NCI-H2081 (cell line): ENCODE measurements at places on chromosomes 12 and 14.

- DNase-seq, result no peak
Observed at GRCh38 chr12:54561164-54561563, 11.8 kb downstream of the PDE1B start.

DNA sequence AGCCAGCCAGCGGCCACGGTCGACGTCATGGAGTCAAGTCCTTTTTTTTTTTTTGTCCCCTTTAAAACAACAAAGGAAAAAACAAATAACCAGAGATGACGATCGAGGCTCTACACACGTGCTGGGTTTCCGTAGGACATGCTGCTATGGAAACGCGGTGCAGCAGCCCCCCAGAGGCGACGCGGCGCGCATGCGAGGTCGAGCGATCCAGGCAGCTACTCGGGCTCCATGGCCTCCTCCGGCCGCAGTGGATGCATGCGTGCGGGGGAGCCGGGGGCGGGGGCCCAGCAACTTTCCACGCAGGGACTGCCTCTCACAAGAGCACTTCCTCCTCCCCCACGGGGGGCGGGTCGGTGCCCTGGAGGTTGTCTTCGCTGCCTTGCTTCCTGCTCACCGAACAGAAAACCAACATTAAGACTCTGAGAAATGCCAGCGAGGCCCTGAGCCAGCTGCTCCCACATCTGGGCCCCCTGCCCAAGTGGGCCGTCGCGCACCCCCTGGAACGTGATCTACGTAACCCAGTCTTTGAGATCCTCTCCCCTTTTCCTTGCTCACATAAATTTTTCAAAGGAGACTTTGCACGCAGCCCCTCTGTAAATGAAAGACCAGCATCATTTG is 30.7 kb downstream of the P2RX4 start:
- DNase-seq, result no peak

DNA sequence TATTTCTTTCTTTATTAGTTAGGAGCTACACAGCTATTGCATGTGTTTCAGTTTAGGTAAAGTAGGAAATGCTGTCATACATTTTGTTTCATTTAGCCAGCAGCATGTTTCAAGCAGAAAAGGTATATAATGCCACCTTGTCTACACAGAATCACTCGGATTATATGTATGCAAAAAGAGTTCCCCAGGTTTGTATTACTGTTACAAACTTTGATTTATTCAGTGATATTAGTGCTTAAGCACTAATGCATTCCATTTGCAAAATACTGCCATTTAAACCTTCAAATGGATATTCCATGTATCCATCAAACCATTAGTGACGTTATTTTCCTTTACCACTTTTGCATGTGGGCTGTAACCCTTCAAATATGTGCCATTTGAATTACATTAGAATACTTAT is 564.0 kb downstream of the RPL10L start:
- no peak for DNase-seq

DNA sequence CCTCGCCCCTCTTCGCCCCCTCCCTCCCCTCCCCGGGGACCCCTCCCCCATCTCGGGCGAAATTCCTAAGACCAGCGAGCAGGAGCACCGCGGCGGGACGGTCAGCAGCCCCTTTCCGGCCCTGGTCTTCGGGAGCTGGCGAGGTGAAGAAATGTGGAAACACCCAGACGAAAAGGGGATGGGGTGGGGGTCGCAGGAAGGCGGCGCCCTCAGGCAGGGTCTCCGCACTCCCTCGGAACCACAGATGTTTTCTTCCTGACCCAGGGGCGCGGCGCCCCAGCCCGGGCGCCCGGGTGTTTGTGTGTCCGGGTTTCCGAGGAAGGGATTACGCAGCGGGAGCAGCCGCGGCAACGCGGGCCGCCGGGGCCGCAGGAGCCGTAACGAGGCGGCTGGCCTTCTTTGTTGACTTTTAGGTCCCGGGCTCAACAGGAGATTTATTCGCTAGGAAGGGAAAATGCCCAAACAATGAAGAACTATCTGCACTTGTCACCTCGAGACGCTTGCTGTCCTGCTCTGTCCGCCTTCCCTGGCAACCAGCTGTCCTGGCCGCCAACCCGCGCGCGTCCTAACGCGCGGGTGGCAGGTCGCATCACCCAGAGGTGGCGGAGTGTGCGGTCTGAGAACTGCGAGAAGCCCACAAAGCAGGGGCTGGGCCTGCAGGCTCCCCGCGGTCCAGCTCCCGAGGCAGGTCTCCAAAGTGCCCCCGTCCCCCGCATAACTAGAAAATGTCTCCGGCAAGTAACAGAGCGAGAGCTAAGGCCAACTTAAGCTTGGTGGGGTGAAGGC is 7.0 kb downstream of the FOXA1 start:
- peak; percentile 55 for DNase-seq

- no peak for DNase-seq
Observed at GRCh38 chr14:35416108-35416750, 11.7 kb upstream of the NFKBIA start.

DNA sequence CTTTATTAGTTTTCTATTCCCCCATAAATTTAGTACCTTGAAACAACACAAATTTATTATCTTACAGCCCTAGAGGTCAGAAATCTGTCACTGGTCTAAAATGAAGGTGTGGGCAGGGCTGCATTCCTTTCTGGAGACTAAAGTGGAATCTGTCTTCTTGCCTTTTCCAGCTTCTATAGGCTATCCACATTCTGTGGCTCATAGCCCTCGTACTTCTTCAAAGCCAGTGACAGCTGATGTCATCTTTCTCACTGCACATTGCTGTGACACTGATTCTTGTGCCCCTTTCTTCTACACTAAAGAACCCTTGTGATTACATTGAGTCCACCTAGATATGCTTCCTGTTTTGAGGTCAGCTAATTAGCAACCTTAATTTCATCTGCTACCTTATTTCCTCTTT is 23.2 kb upstream of the DCN start:
- DNase-seq, result no peak

- DNase-seq, result no peak
Observed at GRCh38 chr12:59859171-59859510, 263.3 kb downstream of the SLC16A7 start.

DNA sequence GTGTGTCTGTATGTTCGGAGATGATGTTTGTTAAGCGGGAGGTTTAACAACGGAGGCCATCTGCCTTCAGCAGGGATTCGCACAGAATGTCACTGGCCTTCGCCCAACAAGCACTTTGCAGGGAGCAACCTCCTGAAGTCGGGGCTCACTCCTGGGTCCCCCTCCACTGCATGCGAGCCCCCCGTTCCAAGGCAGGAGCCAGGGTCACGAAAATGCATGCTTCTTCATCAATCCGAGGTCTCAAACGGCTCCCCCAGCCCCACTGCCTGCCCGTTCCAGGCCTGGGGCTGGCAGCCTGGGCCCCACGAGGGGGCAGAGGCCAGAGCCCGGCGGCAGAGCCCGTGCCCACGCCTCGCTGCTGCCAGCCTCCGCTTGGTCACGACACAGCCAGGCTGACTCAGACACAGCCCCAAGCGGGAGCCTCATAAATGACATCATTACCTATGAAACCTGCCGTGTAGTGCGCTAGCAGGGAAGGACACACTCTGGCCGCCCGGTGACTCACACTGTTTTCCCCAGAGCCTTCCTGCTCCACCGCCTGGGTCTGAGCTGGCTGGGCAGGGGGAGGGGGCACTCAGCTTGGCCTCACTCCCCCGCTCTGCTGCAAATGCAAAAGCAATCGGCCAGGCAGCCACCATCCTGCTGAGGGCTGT is 169.5 kb upstream of the RTL1 start:
- peak; percentile 37 for DNase-seq

- DNase-seq, result no peak
Observed at GRCh38 chr14:54627219-54627539, 60.3 kb downstream of the SAMD4A start.

- no peak for DNase-seq
Observed at GRCh38 chr12:99910342-99910741, 74.4 kb downstream of the ANKS1B start.

GRCh38 chr12:24595652-24596235 is 353.2 kb downstream of the BCAT1 start:
- peak; percentile 1 for DNase-seq

DNA sequence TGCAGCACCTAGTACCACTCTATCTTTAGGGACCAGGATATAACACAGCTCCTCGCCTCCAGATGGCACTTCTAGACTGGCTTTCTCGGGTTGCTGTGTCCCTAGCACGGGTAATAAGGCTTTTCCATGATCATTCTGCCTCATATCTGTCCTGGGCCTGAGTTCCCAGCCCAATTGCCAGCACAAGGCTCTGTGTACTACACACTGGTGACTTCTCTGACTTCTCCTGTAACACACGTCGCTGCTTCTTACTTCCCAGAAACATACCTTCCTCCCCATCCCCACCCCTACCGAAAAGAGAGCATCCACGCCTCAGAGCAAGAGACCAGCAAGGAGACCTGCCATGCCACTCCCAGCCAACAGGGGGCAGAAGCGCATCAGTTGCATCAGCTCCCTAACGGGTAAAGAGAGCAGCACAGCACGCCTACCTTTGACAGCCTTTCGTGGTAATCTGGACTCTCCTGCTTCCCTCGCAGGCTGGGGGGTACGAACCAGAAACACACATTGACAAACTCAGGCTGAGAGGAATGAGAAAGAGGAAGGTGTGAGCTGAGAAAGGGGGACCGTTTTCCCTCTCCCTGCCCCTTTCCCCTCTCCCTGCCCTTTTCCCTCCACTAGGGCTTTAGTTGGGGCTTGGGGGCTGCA is 21.2 kb upstream of the ZNF740 start:
- DNase-seq, result peak; percentile 81

GRCh38 chr12:32309811-32310736 is 89.3 kb upstream of the FGD4 start:
- peak; percentile 22 for DNase-seq

DNA sequence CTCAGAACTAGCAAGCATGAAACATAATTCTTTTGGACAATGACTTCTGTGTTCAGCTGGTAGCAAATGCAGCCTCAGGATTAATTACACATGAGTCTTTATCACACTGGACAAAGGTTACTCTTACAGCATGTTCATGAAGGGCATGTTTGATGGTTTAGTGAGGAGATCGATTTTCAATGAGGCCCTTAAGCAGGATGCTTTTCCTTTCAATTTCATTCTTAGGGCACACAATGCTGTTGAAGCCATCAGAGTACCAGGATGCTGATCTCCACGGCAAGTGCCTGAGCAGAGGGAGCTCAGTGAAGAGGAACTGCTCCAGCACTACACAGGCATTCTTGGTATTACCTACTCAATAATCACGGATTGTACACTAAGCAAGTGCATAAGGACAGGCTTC is 542.0 kb downstream of the SNAPC1 start:
- no peak for DNase-seq

DNA sequence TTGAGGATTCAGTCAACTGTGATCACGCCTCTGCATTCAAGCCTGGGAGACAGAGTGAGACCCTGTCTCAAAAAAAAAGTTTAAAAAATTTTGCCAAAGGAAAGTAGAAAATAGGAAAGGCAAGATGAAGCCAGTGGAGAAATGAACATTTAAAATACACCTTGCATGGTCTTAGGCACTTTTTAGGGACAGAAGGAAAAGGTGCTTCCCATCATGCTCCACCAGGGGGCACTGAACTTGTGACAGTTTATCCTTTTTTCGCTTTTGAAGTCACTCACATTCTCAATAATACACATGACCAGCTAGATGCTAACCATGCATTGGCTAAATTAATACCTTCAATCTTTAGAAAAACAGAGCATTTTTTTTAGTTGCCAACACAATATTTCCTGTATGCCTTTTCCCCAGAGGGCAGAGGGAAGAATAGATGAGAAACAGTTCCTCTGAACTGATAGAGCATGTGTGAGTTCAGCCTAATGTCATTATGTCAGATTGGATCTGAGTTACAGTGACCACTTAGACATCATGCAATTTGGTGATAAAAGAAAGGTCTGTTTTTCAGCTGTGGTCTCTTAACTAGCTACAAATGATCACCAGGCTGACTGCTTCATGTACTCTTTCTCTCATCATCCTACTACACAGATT is 221.8 kb upstream of the SSTR1 start:
- DNase-seq, result peak; percentile 30

DNA sequence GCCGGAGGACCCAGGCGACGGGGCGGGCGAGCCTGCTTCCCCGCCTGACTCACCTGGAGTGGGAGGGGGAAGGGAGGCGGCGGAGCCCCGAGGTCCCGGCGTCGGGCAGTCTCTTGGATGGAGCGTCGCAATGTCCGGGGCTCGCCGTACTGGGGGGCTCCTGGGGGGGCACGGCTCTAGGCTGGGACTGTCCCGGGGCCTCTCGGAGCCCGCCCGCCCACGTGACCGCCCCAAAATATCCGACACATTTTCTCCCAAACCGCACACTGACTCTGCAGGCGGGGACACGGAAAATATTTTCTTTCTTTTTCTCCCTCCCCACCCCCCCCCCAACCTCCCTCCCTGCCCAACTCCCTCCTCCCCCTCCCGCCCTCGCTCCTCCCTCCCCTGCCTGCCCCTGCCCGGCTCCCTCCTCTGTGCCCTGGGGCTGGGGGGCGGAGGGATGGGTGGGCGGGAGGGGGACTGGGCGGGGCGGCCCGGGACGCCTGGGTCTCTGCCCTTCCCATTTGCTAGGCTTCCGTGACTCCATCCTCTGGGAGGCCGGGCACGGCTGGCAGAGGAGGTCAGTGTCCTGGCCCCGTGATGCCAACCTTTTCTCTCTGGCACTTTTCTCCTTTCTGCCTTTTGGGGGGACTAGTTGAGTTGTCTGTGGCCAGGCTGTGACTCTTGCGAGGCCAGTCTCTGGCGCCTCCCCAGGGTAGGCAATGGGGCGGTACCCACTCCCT is at the start of gene RARG:
TSS of gene RARG (minus strand) at position 289 of the 725 bp plus-strand sequence. CDS start 4,664 bp downstream, outside the sequence.
- no peak for DNase-seq

- DNase-seq, result no peak
Observed at GRCh38 chr14:96092936-96093335, 53.8 kb downstream of the C14orf132 start.

GRCh38 chr14:33689680-33690079 is 261.2 kb downstream of the EGLN3 start:
- no peak for DNase-seq

DNA sequence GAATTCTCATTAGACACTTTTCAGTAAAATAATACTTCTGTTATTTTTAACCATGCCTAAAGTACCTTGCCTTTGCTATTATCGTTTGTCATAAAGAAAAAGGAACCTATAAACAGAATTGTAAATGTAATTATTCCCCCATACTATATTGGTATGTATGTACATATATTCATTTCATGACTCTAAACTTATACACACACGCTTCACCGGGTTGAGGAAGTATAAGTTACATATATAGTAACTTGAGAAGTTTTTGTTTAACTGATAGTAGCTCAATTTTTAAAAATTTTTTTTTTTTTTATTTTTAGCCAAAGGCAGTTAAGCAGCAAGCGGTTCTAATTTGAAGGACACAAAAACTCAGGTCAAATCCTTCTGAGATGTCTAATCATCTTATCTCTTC is 107.6 kb downstream of the PLEKHG7 start:
- DNase-seq, result no peak

DNA sequence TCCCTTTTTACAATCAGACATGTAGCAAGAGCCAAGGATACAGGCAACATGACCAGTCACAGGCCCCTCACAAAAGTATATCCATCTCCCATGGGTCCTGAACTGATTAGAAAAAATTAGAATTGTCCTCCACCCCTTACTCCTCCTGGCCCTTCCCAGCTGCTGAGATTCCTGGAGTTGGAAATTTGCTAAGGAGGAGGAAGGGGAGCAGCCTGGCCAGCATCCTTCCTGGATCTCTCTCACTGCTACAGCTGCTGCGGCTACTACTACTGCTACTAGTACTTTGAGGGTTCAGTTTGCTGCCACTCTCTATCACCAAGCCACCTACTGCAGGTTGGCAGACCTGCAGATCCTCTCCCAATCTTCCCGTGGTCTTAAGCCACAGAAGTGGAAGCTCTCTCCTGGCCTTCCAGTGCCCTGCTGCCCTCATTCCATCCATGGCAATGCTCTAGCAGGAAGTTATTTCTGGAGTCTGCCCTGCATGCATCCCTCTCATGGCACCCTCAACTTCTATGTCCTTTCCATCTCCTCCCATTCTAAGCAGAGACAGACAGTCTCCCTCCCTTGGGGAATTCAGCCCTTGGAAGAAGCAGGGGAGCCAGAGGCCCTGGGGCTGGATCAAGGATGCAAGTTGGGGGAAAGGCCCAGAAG is 1.0 kb downstream of the ITGA7 start:
- DNase-seq, result no peak
